ENCODE measurements at places on chromosomes 6 and 20.

GRCh38 chr6:45900808-45901752 lies 114.6 kb downstream of the CLIC5 start:
- DNase-seq: no peak

DNA sequence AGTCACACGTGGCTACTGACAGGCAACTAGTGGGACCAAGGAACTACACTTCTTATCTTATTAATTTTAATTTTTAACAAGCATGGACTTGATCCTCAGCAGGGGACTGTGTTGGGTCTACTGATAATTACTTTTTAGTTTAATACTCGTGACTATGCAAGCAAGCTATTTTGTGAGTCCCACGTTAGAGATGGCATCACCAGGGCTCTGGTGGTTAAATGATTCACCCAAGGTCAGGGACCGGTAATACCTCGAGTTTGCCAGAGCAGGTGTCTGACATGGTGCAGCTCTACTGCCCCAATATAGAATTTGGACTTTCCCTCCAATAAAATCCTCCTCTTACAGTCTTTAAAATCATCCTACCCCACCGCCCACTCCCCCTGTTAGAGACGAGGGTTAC lies 98.6 kb upstream of the RIN2 start:
- DNase-seq: no peak

DNA sequence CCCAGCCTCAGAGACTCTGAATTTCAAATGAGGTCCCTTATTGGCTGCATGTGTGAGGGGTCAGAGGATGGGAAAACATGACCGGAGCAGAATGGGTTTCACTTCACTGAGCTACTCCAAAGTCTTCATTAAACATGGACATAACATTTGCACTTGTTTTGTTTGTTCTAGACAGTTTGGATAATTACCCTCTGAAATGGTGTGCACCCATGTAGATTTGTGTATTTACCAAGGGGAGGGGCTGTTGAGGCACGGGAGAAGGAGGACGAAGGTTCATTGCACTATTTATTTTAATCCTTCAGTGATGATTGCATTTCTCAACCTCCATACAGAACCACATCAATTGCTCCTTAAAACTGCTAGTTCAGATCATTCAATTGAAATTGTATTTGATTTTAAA lies 364.2 kb downstream of the TFAP2B start:
- no peak for DNase-seq

GRCh38 chr6:129416337-129416990 lies 293.5 kb downstream of the ARHGAP18 start:
- DNase-seq: no peak

DNA sequence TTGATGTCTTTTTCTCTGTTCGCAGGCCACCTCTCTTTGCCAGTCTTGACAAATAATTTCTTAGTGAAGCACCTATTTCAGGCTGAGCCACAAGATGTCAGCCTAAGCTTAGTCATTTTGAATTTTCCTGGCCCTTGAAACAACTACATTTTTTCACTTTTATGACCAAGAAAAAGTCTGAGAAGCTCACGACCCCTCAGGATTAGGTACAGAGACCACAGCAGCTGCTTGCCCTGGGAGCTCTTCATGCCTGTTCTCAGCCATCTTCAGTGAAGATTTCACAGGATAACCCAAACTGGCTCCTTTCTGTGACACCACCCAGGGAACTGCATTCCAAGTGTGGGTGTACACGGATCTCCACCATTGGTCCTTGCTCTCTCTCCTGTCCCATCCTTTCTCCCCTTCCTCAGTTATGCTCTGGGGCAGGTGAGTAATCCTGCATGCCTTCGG lies 38.4 kb upstream of the SPTLC3 start:
- DNase-seq: no peak

- DNase-seq: no peak
Observed at GRCh38 chr6:106807947-106808611, 166.4 kb downstream of the CD24 start.

GRCh38 chr20:1345756-1346093 lies 16.8 kb upstream of the SDCBP2 start:
- DNase-seq: no peak

- DNase-seq: no peak
Observed at GRCh38 chr6:28657769-28658465, 132.2 kb downstream of the GPX5 start.

DNA sequence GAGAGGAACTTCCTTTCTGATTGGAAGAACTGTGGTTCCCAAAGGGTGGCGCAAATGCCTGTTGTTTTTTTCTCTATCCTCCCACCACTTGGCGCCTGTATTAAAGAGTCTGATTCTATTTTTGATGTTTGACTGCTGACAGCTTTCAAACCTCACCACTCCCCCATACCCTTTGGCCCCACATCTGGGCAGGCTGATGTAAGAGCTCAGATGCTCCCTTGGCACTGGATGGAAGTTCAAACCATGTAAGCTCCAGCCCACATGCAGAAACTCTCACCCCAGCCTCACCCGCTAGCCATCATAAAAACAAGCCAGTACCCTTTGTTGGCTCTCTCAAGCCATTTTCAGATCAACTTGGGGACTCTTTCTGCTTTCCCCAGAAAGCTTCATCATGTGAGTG lies 20.0 kb upstream of the TMEM14A start:
- DNase-seq: no peak

DNA sequence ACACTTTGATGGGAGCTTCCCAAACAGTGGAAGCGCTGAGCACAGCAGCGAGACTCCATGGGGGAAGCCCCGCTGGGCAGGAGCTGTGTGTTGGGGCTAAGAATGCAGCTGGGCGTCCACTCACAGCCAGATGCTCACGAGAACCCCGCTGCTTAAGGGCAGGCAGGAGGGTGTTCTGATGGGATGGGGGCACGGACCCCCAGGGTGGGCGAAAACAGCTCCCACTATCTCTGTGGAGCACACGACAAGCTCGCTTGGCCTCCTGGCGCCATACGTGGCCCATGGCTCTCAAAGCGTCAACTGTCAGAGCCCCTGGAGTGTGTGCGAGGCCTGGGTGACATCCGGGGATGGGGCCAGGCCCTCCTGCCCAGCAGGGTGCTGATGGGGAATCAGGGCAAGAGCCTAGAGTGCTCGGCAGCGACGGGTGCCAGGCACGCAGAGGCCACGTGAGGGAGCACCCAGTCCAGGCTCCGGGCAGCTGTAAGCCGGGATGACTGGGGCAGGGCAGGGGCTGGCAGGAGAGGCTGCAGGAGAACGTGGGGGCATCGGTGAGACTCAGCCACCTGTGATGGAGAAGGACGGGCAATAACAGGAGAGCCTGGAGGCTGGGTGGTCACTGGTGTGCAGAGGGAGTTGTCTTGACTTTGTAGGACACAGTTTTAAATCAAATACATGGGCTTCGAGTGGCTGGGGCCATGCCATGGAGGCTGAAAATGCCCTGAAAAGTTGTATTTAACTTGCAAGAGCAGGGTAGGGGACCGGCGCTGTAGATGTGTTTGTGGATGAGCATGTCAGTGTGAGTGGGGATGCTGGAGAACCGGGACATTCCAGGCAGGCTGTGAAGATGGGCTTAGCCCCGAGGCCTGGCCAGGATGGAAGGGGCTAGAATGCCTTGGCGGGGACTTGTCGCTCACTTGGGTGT lies 27.3 kb downstream of the PYGB start:
- no peak for DNase-seq

DNA sequence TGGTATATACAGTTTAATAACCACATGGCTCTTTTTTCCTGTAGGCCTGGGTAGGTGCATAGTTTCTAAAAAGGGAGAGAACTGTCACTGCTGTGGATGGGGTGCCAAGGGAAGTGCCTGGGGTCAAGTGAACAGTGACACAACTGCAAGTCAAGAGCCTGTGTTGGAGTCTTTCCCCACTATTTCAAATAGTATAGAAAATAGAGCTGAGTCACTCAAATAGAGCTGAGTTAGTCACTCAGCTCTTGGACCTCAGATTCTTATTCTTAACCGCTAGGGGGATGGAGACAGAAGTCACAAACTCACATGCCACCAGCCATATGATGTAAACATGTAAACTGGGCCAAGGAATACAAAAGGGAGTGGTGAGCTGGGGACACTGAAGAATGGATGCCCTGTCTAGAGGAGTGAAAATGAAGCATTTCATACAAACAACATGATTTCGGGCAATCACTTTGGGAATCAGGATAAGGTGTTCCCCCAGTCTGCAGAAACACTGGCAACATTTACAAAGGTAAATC lies 2.1 kb downstream of the NQO2 start:
- no peak for DNase-seq

- DNase-seq: no peak
Observed at GRCh38 chr6:19395316-19395715, 441.9 kb upstream of the ID4 start.

- no peak for DNase-seq
Observed at GRCh38 chr20:5189917-5190316, 63.1 kb downstream of the CDS2 start.

DNA sequence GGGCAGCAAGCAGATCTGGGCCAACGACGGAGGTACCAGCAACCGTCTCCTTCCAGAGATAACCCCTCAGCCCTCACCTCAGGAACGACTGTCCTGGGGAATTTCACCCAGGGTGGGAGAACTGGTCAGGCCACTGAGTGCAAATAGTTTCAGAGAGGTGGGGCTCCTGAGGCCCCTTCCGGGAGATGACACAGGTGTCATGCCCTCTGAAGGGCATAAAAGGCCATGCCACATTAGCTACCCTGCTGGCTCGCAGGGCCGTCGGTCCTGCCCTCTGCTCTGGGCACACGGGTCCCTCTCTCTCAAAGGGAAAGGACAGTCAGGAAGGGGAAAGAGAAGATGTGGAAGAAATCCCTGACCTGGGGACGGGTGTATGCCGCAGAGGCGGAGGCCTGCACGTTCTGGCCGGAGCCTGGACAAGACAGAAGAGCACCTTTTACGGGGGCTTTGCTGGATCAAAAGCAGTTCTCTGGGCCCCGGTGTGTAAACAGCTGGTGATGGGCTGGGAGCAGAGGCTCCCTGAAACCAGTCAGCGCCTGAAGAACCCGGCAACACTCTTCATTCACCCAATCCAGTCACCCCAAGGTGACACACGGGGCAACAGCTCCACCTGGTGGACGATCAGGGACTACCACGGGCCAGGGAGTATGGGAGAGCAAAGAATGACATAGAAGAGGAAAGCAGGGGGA lies 6.4 kb upstream of the TAF8 start:
- DNase-seq: peak; percentile 82

- no peak for DNase-seq
Observed at GRCh38 chr6:467111-467510, 75.6 kb downstream of the IRF4 start.

DNA sequence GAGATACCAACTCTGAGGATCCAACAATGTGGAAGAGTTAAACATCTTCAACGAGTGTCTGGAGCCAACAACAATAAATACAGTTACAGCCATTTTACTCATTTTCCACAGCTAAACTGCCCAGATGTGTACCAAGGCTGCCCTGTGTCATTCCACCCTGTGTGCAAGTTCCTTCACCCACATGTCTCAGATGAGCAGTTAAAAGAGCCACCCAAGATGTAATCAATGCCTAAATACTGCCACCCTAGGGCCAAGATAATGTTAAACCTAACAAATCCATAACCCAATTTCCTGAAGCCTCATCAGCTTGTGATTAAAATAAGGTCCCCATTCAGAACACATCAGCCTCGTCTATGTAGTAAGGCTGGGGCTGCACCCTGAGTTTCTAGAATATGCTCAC lies 59.9 kb downstream of the GMDS start:
- DNase-seq: no peak

DNA sequence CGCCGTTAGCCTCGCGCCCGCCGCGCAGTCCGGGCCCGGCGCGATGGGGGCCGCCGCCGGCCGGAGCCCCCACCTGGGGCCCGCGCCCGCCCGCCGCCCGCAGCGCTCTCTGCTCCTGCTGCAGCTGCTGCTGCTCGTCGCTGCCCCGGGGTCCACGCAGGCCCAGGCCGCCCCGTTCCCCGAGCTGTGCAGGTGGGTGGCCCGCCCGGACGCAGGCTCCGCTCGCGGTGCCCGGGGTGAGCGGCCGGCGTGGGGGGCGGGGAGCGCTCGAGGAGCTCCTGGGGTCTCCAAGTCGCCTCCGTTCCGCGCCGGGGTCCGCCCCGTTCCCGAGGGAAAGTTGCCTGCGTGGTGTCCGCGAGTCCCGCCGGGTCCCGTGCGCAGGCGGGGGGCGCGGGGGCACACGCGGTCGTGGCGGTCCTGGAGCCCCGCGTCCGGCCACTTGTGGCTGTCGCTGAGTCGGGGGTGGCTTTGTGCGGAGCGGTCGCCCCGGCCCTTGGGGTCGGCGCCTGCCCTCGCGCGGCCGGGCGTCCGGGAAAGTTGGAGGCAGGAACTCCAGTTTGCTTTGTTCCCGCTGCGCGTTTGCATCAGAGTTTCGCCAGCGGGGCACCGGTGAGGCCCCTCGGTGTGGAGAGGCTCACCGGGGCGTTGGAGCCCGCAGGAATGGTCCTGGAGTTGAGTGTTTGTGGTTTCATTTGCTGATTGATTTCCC lies 476 bp downstream of the IGF2R start:
- no peak for DNase-seq

DNA sequence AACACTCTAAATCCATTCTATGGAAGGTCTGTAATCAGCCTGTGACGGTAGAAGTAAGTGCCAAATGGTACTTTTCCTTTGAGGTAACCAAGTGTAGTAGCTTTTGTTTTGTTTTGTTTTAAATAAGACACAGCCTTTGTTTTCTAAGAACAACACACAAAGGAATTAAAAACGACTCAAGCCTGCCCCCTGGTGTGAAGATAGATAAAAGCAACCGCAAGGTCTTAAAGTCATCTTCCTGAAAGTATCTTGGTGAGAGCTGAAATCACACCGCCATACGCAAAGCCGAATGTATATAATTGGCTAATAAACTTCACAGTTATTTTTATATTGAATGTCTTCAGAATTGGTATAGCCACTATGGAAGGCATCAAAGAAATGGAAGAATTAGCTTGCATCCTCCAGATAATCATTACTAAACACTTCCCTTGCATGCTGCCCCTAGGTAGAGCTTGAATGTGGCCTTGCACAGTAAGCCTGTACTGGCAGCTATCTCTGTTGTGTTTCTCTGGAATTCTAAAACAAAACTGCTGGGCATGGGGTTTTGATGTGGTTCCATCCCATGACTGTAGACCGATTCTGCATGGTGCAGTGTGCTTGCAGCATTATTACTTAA lies 95.6 kb downstream of the LAMP5 start:
- no peak for DNase-seq

GRCh38 chr6:146273490-146273889 lies 244.6 kb downstream of the GRM1 start:
- DNase-seq: no peak

DNA sequence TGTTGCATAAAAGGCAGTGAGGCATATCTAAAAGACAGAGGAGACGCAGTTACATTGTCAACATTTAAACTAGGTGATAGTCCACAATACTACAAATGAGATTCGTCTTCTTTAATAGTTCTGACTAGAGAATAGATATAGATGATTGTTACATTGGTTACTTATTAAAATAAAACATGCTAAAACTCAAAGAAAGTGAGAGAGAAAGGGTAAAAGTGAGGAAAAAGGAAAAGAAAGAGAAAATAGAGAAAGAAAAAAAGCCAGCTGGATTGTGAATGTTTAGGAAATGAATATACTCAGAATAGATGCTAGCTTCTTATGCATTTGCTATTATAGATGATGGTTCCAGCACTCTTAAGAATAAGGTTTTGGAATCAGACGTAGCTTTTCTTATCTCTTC lies 27.7 kb upstream of the FAM162B start:
- no peak for DNase-seq

DNA sequence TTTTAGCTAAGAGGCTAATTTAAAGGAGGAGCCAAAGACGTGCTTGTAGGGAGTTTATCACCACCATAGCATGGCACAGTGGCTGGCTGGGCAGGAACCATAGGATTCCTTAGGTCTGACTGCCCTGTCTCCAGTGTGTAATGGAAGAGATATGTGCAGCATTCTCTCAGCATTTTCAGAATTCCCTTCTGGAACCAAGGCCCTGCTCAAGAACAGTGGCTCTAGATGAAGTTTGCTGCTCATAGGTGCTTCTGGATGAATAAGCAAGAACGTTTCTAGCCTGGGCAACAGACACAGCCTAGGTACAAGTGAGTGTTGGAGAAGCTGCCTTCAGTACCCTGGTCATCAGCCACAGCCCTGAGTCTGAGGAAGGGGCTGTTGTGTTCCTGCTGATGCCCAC lies 69.1 kb downstream of the LCA5 start:
- no peak for DNase-seq
